ENCODE measurements at places on chromosomes 12 and 14. TPM values are rescaled to one million over a fixed set of nuclear protein-coding genes. Genes with fewer than 3 reads are reported as not detected.

- DNase-seq: no peak
Measured at GRCh38 chr12:119822046-119822445, 55.1 kb downstream of the CIT start.

DNA sequence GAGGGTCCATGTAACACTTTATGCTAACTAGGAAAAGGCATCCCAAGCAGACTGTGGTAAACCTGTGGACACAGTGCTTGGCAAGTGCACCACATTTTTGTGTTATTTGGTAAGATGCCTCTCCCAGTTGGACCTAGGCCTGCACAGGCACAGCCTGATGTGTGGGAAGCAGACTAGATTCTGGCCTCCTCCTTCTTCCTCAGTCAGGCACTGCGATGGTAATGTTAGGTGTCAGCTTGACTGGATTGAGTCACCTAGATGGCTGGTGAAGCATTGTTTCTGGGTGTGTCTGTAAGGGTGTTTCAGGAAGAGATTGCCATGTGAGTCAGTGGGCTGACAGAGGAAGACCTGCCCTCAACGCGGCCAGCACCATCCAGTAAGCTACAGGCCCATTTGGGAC lies 25.3 kb upstream of the RHOJ start:
- no peak for DNase-seq

DNA sequence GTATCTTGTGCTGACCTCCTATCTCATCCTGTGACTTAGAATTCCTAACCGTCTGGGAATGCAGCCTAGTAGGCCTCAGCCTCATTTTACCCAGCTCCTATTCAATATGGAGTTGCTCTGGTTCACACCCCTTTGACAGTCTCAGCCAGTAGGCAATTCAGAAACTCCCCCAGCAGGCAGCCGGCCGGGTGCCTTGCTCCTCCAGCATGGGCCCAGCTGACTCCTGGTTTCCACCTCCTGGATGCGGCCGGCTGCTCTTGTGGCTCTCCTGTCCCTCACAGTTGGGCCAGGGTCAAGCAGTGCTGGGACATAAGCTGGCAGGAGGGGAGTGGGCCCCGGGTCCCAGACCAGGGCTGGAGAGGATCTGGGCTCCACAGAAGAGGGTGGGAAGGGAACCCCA lies 58.2 kb downstream of the LRRC74A start:
- DNase-seq: no peak

DNA sequence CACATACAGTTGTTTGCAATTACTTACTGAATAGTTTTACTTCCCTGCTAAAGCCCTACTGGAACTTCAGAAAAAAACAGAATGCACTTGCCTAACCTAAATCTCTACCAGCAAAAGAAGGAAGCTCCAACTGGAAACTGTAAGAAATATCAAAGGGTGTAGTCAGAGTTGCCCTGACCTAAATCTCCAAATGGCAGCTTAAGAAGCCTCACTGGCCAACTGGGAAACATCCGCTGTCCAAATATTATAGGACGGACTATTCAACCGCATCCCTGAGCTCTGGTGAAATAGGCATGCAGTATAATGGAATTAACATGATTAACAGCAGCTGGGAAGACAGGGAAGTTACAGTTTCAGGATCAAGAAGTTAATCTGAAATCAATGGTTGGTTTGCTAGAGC lies 24.3 kb downstream of the ANAPC7 start:
- no peak for DNase-seq

KRT79 gene
- not detected for total RNA-seq

- no peak for DNase-seq
Measured at GRCh38 chr14:67207810-67208209, 18.6 kb downstream of the GARIN2 start.

DNA sequence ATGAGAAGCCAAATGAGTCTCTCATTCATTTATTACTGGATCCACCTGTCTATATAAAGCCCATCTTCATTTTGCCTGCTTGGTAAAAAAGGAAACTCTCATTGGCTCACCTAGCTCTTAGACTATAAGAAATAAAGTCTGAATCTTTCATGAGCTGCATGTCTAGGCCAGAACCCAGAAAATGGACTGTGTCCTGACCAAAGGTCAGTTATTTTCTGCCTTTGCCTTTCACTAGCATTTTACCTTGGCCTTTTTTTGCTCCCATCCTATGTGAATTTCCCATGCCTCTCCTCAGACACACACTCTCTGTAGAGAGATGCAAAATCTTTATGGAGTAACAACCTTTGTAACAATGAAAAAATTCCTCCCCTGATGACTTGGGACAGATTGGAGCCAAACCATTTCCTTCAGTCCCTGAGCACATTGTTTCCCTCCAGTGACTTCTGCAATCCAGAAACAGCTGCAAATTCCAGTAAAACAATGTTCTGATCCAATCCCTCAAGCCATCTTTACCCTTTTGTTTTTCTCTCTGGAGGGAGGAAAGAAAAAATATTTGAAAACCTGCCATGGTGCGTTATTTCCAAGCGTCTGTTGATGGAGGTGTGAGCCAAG lies 33.6 kb upstream of the MAP3K9 start:
- DNase-seq: no peak

DNA sequence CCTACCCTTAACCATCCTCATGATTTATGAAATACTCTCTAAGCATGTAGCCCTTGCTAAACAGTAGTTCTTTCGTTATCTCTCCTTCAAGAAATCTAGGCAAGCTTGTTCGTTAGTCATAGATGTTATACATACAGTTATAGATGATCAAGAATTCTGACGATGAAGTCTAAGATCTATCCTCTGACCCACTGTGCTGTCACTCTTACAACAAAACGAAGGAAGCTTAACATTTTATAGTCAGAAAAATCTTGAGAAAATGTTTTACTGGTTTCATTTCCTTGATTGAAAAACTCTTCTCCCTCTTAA lies 68.9 kb downstream of the SPPL3 start:
- no peak for DNase-seq

STYK1 gene
- total RNA-seq: 9.8 TPM

DNA sequence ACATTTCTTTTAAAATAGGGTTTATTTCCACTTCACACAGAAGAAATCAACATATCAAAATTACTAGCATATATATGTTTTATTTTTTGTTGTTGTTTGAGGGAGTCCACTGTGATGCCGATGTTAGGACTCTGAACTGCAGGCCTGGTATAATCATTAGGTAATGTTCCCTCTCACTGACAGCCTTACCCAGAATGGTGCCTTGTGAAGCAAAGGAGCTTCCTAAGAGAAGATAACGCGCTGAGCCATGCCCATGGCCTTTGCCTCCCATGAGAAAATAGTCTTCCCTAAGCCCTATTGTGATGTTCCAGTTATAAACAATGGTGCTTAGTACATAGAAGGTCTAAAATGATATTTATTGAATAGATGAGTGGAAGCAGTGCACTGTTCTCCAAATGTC lies 12.0 kb downstream of the GNG2 start:
- DNase-seq: no peak

DNA sequence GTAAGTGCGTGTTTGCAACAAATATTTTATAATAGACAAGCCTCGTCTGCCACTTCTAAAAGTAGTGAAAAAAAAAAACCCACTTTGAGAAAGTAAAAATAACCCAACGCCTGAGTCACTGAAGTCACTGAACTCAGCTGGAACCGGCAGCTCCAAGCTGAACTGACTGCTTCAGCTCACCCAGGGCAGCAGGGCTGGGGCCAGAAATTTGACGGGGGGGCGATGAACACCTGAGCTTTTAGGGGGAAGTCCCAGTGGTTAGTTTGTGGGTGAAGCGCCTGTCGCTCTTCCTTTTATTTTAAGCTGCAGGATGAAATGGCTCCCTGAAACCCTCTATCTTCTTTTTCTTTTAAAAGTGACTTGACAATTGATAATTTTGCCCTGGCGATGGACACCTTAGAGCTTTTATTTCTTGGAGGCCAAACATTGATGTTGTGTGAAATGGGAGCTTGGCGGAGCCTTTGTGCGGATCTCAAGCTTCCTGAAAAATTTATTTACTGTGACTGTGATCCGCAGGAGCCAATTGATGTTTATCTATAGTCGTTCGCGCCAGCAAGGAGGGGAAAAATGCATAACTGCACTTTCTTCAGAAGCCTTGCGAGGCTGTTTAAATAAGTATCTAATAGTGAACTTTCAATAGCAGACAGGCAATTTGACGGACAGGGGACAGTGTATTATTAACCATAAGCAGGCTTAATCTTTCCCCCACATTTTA lies 173.2 kb upstream of the MYL2 start:
- peak; percentile 25 for DNase-seq

- no peak for DNase-seq
Measured at GRCh38 chr12:9390761-9391160, 182.6 kb upstream of the PZP start.

BICDL1 gene
- total RNA-seq: 18.0 TPM

DNA sequence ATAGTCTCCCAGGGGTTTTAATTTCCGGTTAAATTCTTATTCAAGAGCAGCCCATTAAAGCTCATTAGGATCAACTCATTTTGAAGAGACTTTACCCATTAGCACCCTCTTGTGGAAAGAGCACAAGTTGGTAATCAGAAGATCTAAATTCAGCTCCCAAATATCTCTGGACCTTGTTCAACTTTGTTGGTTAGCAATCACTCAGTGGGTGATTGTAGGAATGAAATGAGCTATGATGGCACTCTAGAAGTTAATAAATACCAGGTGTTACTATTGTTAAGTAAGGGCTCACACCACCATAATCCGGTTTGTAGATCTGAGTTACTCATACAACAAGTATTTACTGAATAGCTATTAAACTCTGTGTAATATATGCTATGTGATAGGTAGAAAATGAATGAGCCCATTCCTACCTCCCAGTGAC lies 42.9 kb downstream of the TRIP11 start:
- DNase-seq: peak; percentile 79

CMA1 gene
- total RNA-seq: not detected

DNA sequence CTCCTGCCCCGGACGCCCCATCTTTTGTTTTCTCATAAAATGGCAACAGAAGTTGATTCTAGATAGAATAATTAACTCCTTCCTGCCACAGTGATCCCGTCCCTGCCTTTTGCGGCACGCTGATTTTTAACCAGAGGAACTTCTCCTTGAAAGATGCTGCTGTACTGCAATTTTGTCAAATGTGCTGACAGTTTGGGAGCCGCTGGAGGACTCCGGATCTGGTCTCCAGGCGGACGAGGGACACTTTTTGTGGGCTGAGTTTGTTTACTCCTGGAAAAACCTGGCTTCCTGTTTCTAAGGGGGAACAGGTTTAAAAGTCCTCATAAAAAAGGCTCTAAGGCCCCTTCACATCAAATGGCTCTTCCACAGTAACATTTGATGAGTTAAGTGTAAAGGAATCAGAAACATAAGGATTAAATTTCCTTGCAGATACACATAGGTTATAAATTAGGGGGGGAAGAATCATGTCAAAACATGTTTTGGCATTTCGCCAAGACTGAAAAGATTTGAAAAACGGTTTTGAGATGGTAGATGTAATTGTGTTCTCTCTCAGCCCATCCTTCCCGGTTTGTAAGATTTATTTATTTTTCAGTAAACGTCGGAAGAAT lies 15.5 kb downstream of the FZD10 start:
- DNase-seq: no peak

- DNase-seq: no peak
Measured at GRCh38 chr12:16555630-16556029, 50.3 kb downstream of the LMO3 start.

CIDEB gene
- total RNA-seq: 11.2 TPM

CLEC1B gene
- total RNA-seq: 0.92 TPM

TMEM30B gene
- 33.5 TPM for total RNA-seq

PPP1R1A gene
- 5.5 TPM for total RNA-seq
